ENCODE measurements at places on chromosomes 13 and 19. TPM values are rescaled to one million over a fixed set of nuclear protein-coding genes. Genes with fewer than 3 reads are reported as not detected.

The POSTN gene
- total RNA-seq, result 114 TPM

GRCh38 chr13:26186995-26187394 is 35.1 kb downstream of the RNF6 start:
- DNase-seq, result peak; percentile 9

DNA sequence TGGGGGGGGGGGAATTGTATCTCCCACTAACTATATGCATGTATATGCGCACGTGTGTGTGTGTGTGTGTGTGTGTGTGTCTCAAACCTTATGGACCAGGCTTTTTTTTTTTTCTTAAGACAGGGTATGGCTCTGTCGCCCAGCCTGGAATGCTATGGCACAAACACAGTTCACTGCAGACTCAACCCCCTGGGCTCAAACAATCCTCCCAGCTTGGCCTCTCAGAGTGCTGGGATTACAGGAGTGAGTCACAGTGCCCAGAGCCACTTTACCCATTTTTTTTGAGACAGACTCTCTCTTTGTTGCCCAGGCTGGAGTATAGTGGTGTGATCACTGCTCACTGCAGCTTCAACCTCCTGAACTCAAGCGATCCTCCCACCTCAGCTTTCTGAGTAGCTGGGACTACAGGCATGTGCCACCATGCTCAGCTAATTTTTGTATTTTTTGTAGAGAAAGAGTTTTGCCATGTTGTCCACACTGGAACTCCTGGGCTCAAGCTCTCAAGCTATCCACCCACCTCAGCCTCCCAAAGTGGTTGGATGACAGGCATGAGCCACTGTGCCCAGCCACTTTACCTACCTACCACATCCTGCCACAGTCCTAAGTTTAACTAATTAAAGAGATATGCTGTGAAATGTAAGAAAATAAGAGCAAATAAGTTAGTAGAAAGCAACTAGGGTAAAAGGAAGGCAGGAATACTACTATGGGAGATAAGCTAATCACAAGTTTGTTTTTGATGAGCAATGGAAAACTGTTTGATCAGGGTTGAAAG is 2.4 kb downstream of the ZMYM5 start:
- peak; percentile 57 for DNase-seq

- no peak for DNase-seq
Measured at GRCh38 chr13:102983496-102983895, 82.7 kb downstream of the SLC10A2 start.

DNA sequence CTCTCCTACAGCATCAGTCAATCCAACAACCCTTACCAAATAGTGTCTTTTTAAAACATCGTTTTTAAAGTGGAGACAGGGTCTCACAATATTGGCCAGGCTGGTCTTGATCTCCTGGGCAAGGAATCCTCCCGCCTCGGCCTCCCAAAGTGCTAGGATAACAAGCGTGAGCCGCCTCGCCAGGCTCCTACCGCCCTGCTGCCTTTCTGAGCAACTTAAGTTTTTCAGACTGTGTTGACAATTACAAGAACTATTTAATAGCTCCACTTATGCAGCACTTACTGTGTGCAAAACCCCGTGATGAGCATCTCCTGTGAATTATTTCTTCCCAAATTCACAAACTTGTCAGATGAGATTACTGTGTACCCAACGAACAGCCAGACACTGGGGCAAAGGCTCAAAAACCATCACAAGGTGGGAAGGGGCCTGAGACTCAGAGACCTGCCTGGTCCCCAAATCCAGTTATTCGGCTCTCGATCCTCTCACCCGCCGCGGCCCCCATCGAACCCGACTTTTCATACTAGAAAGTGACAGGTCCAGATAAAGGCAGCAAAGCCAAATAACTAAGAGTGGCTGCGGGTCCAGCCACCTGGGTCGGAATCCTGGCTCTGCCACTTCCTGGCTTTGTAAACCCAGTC is 581 bp downstream of the RPL18 start:
- DNase-seq, result no peak

The TNFSF11 gene
- total RNA-seq, result not detected

The PSG3 gene
- total RNA-seq, result not detected

DNA sequence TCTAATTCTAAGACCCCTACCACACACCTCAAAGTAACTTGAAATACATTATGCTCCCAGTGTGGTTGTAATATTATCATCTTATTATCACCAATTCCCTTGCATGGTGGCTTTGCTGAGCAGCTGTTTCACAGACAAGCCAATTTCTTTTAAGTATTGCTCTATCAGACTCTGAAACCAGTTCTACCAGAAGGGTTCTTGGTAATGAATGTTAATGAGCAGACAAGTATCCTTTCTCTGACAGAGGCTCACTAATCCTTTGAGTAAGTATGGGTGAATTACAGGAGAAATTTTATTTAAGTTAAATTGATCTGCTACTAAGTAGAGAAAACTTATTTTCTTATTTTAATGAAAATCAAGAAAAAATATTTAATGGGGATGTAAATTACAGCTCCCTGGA is 326.0 kb downstream of the GPC6 start:
- DNase-seq, result no peak

DNA sequence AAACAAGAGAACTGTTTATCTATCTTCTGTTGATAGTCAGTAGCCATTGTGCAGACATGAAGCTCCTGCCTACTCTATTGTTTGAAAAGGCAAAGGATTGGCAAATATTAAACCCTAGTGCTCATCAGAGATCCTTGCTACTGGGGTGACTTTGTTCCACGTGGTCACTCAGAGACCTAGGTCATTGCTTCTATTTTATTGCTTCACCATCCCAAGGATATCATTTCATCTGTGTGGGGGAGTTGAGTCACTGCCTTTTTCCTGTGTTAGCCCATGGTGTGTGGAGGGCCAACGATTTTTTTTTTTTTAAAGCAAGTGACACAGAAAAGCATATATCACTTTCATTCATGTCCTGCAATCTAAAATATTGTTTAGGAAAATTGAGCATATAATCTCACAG is 254.1 kb upstream of the RXFP2 start:
- DNase-seq, result no peak

The SYDE1 gene
- 22.6 TPM for total RNA-seq

DNA sequence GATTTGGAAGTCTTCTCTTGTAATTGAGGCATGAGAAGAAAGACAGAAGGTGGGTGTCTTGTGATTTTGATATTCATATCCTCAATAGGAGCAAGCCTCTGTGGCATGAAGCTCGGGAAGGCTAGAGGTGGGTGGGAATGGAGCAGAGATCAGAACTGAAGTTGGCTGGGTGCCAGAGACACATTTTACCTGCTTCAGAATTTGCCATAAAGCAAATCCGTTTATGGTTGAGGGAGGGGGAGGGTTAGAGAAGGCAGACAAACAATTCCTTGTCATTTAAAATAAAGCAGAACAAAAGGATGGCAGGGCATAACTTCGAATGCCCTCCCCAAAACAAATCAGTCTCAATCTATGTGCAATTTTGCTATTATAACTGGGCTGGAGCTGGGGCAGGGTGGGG is 305.9 kb downstream of the KLF5 start:
- DNase-seq, result no peak

DNA sequence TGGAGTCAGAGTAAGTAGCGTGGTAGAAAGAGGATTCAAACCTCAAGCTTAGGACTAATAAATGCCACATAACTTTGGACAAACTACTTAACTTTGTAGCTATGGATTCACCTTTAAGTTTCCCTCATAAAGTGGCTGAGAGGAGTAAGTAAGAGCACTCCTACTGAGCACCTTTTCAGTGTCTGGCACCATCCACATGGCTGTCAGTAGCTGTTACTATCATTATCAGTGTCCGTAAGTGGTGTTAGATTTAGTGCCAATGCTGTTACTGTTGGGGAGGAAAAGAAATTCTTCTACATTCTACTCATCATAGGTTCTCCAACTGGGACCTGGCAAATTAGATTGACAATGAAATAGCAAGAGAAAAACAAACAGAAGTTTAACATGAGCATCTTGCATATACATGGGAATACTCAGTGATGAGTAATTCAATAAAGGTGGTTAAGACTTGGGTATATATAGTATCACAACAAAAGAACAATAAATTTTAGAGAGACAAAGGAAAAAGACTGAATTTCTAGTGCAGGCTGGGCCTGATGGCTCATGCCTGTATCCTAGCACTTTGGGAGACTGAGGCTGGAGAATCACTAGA is 165.6 kb upstream of the NBEA start:
- no peak for DNase-seq

The GTPBP3 gene
- total RNA-seq, result 14.1 TPM

DNA sequence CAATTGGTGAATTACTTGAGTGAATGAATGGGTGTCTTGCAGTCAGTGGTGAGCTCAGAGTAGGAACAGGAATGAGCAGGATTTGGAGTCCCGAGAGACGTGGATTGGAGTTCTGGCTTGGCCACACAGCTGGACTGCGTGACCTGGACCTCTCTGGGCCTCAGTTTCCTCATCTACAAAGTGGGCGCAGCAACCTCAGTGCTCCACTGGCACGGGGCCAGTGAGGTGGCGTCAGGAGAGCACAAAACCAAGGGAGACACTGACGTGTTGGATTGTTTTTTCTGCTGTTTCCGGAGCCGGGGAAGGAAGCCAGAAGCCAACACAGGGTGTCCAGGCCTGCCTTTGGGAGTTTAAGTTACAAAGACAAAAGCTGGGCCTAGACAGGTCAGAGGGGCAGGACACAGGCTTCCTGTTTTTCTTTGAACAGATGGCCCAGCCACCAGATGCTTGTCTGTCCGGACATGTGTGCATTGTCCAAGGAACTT is 6.5 kb upstream of the DOCK6 start:
- DNase-seq, result peak; percentile 100

DNA sequence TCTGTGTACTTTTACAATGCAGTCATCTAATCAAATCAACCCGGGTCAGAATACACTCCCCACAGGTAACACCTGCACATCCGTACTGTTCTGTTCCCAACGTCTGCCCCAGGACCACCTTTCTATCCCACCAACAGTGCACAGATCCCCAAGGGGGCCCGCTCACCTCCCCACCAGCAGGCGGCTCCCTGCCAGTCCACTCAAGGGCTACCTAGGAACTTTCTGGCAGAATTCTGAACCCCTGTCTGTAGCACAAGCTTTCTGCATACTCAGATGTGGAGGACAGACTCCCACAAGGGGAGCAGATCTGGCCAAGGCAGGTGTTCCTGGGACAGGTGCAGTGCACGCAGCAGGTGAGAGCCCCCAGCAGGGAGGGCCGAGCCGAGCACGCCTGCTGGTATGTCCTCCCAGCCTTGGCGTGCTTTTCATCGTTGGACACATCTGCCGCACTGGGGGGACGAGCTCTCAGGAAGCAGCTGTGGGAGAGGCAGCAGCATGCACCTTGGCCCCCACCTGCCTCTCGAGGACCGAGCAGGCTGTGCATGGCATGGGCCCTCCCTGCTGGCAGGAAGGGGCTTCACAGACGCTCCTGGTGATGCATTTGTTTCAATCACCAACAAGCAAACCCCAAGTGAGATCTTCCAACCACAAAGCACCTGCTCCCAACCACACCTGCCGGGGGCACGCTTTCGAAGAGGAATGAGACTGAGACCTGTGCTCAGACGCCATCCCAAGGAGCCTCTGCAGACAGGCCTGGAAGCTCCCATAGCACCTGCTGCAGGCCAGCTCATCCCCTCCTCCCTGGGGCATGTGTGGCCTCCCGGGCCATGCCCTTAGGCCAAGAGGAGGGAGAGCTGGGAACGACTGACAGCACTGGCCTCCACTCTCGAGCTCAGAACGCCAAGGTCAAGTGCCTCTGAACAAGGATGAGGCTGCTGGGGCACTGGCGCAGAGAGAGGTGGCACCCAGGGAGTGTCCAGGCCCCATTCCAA is 35.9 kb downstream of the RAB20 start:
- no peak for DNase-seq

The PBX4 gene
- total RNA-seq, result 0.05 TPM

The ZNF221 gene
- total RNA-seq, result 6.8 TPM

DNA sequence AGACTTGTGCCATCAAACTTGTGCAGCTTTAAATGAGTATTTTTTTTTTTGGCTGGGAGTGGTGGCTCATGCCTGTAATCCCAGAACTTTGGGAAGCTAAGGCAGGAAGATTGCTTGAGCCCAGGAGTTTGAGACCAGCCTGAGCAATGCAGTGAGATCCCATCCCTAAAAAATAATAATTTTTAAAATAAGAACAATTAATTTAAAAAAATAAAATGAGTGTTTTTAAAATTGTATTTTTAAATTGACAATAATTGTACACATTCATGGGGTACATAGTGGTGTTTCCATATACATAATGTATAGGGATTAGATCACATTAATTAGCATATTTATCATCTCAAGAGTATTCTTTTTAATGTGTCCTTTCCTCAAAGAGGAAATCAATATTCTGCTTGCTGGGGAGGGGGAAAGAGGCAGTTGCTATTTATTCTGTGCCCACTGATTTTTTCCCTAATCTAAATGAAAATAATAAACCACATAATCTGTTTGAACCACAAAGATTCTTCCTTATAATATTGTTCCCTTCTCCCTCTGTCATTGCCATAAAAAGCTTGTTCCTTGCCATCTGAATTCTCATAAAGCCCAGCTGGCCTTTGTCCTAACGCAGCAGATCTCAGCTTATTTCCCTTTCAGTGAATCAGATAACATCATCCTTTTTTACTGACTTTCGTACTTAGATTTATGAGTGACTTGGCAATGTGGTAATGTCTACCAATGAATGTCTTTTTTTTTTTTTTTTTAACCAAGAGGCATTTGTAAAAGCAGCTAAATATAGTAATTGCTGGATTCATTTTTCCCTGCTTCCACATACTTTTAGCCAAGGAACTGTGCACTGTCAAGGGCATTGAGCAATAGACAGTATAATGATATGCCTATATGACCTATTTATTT is 81.8 kb upstream of the RUBCNL start:
- DNase-seq, result no peak

DNA sequence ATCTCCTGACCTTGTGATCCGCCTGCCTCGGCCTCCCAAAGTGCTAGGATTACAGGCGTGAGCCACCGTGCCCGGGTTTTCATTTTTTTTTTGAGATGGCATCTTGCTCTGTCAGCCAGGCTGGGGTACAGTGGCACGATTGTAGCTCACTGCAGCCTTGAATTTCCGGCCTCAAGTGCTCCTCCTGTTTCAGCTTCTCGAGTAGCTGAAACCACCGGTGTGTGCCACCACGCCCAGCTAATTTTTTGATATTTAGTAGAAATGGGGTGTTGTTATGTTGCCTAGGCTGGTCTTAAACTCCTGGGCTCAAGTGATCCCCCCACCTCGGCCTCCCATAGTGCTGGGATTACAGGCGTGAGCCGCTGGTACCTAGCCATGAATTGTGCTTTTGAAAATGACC is 5.9 kb downstream of the ADAT3 start:
- no peak for DNase-seq

The ADGRE3 gene
- total RNA-seq, result not detected

The COL4A2 gene
- 1,320 TPM for total RNA-seq

Data from dermis blood vessel endothelial cell (primary cell).